ENCODE measurements at places on chromosomes 11 and 22.

GRCh38 chr22:45238957-45239680, 1.6 kb downstream of the KIAA0930 start:
- DNase-seq: no peak

DNA sequence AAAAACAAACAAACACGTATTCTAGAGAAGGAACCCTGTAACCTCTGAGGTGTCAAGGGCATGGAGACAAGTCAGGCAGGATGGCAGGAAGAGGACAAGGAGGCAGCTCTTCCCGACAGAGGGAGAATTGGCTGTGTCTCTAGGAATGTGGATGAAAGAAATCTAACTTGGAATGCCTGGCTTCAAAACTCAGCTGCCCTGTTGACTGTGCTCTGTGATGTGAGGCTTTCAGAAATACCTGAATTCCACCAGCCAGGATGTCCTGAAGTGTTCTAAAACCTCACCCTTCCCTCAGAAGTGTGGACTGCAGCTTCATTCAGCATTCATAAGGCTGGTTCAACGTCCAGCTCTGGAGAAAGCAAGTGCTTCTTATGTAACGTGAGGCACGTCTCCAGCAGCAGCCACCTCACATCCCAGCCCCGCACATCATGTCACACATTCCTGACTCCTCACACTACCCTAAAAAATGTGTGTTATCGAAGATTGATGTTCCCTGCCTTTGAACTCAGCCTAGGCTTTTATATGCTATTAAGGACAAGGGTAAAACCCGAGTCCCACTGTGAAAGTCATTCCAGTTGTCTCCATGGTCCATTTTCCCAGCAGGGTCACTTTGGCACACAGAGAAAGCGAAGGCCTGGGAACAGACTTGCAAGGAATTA, 398.9 kb downstream of the ETS1 start:
- no peak for DNase-seq

GRCh38 chr11:42490506-42490905, 821.3 kb upstream of the API5 start:
- no peak for DNase-seq

DNA sequence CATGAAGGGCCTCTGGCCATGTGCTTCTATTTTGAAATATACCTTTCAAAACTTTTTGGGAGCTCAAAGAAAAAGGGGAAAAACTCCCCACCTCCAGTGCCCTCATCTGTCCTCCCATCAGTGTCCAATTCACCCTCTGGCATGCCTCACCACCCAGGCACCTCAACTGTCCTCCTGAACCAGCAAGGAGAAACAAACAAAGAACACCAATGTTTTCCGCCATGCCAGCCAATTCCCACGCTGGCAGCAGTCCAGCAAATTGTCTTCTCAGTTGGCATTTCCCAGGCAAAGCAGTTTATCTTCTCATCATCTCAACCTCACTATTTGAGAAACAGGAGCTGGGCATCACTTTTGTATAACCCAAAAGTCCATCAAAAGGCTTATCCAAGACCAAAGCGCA, 496.9 kb downstream of the SOX6 start:
- no peak for DNase-seq

DNA sequence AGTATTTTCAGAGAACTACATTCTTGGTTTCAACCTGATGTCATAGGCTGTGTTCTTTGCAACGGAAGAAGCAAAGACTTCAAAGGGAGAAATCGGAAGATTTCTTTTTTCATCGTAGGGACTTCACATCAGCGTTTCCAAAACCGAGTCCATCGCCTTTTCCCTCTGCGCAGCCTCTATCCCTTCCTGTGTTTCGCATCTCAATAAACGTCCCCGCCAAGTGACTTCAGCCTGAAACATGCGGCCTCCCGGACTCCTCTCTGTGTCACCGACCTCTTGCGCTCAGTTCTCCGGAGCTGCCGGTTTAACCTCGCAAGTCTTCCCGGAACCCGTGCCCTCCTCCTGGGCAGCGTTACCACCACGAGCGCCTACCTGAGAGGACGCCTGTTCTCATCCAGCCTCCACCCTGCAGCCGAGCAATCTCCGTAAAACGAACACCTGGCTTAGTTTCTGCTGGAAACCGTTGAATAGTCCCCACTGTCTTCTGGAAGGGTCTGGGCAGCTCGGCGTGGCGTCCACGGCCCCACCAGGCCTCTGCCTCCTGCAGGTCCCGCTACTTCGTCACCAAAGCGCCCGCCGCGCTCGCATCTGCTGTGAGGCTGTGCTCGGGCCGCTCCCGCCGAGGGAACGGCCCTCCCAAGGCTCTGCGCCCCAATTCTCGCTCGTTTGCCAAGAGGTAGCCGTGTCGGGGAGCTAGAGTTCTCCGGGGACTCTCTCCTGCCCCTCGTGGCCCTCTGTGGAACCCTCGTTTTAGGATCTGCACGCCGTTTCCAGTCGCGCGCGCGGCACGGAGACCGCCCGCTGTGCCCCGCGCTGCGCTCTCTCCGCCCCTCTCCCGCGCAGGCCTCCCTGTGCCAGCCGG, at the start of gene GLB1L3:
Gene GLB1L3, plus strand, starts transcription at position 846 of the 862 bp plus-strand sequence. CDS start 362 bp downstream, outside the sequence.
- peak; percentile 49 for DNase-seq

- no peak for DNase-seq
These were observed 158.7 kb downstream of the RAB38 start for GRCh38 chr11:88016392-88017170.

DNA sequence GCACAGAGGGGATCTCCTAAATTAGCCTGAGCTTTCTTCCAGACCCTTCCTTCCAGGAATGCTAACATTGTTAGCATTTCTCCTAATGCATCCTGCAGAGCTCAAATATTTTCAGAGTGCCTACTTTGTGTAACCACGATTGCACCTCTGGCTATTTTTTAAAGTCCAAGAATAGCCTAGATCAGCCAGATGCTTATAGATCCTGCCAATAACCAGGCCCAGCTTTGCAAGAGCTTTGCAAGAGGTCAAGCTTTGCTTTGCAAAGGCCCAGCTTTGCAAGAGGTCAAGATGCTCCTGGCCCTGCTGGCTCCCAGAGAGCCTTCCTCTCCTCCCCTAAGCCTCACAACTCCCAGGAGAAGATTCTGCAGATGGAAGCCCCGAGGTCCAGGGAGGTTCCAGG, 491.9 kb downstream of the MN1 start:
- DNase-seq: no peak

GRCh38 chr11:10457901-10458300, 2.8 kb downstream of the AMPD3 start:
- no peak for DNase-seq

- no peak for DNase-seq
These were observed 140.8 kb upstream of the ZBED5 start for GRCh38 chr11:10998674-10999073.

- DNase-seq: no peak
These were observed 21.2 kb downstream of the PDGFD start for GRCh38 chr11:104142698-104143097.

GRCh38 chr11:37755521-37755920, 1157.5 kb upstream of the RAG2 start:
- no peak for DNase-seq

DNA sequence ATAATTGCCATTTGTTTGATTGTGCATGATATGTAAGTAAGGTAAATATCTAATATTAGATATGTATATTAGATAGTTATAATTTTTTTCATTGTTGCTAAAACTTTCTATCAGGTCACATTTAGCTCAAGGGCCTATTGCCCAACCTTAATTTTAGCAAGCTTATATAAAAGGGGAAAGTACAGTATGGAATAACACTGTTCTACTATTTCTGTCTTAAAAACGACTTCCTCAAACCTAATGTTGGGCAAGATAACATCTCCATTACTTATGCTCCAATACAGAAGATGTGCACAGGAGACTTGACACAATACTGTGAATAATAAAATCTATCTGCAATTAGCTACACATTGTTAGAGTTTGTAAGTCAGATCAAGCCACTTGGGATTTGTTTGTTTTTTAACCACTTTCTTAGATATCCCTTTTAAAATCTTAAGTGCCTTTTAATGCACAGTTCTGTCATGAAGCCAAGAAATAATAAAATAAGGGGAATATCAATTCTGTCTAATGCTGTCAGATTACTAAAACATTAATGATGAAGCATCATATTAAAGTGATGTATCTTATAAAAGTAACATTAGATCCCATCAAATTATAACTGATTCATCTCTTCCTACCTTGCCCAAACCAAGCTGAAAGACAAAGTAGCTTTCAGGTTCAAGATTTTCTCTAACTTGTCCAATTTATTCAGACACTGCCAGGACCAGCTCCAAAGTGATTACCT, 98.1 kb downstream of the SIK3 start:
- DNase-seq: no peak

DNA sequence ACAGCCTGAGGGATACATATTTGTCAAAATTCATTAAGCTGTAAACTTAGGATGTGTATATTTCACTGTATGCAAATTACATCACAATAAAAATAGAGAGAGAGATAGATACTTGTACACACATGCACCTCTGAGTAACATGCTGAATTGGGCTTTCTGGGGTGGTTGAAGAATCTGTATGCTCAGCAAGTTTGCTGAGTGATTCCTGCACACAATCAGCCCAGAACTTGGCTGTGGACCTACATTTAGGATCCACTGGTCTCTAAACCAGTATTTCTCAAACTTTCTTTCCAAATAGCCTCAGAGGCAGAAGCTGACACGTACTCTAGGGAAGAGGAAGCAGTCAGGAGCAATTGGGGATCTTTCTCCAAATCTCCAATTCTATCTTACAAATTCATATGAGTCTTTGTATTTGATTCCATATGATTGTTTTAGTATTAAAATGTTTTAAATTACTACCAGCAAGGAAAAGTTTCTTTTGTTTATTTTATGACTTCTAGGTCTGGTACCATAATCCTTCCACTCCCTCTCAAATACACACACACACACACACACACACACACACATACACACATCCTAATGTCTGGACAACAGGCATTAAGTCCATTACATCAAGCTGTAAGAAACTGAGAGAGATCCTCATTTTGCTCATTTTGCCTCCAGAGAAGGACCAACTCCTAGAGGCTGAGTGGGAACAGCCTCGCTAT, 20.0 kb downstream of the SYT13 start:
- no peak for DNase-seq

GRCh38 chr11:61513143-61513765, 4.7 kb downstream of the LRRC10B start:
- no peak for DNase-seq

DNA sequence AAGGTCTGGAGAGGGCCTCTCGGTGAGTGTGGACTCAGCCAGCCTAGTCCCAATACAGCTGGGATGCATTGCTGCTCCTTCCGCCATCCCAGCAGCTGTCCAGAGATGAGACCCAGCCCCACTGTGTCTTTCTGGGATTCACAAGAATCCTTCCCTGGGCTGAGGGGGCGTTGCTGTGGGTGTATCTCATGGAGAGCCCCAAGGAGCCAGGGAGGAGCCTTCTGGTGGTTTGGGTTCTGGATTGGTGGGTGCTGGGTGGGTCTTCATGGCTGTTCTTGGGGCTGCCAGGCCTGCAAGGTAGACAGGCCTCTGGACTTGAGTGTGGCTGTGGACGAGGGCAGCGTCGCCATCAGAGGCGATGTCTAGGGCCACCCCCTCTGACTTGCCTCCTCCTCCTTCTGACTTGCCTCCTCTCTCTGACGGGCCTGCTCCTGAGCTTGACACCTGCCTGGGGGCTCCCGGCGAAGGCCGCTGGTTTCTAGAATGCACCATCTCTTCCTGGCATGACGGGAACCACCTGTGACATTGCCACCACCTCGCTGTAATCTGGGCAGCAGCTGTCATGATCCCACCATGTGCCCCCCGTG, 17.2 kb downstream of the KCNQ1 start:
- DNase-seq: no peak

GRCh38 chr11:26842478-26843282, 120.8 kb upstream of the SLC5A12 start:
- no peak for DNase-seq

DNA sequence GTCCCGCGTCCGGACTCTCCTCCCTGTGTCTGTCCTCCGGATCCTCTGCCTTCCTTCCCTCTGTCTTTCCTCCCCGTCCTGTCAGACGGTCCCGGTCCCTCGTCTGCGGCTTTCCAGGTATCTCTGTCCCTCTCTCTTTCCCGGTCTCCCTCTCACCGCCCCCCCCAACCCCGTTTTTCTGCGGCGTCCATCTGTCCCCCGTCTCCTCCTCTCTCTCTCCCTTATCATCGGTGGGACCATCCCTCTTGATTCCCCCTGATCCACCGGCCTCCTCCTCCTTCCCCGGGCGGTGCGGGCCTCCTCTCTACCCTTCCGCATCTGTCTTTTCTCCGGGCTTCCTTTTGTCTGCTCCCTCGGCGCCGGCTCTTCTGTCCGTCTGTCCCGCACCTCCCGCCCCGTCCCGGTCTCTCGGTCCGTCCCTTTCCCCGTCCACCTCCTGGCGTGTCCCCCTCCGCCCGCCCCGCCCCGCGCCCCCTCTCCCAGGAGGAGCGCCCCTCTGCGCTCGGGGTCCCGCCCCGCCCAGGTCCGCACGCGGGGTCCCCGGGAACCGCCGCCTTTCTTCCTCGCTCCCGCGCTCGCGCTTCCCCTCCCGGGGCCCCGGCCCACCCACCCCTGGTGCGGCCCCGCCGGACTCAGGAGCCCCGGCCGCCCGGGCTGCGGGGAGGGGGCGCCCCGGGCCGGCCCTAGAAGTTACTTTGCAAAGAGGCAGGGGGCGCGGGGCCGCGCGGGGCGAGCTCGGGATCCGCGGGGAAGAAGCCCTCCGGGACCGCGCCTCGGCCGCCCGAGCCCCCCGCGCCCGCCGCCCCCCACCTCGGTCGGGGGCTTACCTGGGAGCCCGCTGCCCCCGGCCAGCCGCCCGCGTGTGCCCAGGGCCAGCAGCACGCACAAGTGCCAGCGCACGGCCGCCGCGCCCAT, 568 bp downstream of the SCUBE1 start:
- no peak for DNase-seq

- no peak for DNase-seq
These were observed 146.8 kb upstream of the TTC12 start for GRCh38 chr11:113167599-113167998.

- no peak for DNase-seq
These were observed 25.1 kb upstream of the TIMP3 start for GRCh38 chr22:32776397-32776796.

DNA sequence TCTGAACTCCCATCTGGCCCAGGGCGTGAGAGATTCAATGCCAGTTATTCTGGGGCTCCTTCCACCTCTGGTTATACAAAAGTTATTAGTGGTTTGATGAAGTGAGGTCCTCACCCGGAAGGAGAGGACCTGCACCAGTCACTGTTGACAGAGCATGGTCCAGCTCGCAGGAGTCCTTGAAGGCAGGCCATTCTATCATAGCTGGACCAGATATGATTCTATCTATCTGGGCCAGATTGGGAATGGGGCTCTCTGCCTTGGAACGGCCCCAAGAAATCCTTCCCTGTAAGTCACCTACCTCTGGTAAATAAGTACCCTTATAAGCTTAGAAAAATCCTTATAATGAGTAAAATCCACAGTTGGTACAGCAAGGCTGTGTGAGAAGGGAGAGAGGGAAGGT, 50.7 kb downstream of the C11orf91 start:
- no peak for DNase-seq

- no peak for DNase-seq
These were observed 261.4 kb upstream of the POU2AF2 start for GRCh38 chr11:110984147-110984546.

DNA sequence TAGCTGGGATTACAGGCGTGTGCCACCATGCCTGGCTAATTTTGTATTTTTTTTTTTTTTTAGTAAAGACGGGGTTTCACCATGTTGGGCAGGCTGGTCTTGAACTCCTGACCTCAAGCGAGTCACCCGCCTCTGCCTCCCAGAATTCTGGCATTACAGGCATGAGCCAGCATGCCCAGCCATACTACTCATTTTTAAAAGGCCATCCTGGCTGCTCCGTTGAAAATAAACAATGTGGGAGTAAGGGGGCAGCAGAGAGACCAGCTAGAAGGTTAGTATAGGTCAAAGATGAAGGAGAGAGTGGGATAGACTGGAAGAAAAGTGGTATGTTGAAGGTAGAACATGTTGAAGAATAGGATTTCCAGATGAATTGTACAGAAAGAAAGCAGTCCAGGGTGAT, 17.6 kb upstream of the LIN7C start:
- DNase-seq: no peak
